NCI-H1092 (cell line): ENCODE measurements at places on chromosomes 11 and 22.

DNA sequence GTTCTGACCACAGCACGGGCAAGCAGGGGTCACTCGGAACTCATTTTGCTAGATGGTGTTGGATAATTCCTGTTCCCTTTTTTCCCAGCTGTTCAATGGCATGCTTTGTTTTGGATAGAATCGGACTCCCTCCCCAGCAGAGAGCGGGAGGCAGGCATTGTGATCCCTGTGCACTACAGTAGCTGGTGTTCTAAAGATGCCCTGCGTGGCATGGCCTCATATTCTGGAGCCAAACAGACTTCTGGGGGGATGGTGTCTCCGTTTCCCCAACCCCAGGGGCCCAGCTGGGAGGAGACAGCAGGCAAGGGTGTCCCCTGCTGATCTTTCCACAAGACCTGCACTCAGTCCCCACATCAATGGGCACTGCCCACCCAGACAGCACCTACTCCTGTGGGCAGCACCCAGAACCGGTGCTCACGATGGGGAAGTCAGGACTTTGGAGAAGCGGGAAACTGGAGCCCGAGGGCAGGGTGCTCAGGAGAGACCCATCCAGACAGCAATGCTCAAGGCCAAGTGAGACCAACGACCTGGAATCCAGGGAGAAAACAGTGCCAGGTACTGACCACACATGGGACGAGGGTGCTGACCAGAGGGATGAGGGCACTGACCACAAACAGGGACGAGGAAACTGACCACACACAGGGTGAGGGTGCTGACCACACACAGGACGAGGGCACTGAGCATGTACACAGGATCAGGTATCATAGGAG, 934.9 kb downstream of the BRD1 start:
- no peak for DNase-seq

GRCh38 chr11:68200639-68201038, 12.5 kb downstream of the KMT5B start:
- no peak for DNase-seq

- no peak for DNase-seq
Observed at GRCh38 chr11:56886455-56886854, 102.3 kb upstream of the OR5AK2 start.

DNA sequence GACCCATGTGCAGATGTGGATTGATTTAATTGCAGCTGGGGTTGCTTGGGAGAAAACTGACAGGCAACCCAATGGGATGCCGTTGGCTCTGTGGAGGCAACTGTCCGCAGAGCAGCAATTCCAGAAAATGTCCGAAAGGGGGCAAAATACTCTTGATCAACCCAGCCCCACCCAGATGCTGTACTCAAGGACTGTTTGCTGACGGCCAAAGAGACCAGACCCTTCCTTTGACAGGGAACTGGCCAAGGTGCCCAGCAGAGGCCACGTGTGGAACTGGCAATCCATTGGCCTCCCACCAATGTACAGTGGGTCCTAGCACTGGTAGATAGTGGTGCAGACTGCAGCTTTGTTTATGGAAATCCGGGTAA, 29.7 kb upstream of the KCNA4 start:
- no peak for DNase-seq

GRCh38 chr11:369336-370018, at the start of gene B4GALNT4:
B4GALNT4 (plus strand) TSS chr11:369499; CDS start chr11:369804, 305 bp downstream.
- DNase-seq, result no peak

GRCh38 chr11:120666121-120666639, 154.6 kb downstream of the GRIK4 start:
- DNase-seq, result no peak

GRCh38 chr11:70323806-70324205, 53.3 kb downstream of the PPFIA1 start:
- DNase-seq, result no peak

GRCh38 chr22:19103880-19104821, 18.1 kb downstream of the DGCR2 start:
- DNase-seq, result no peak

- no peak for DNase-seq
Observed at GRCh38 chr11:3189886-3190583, 24.9 kb upstream of the OSBPL5 start.

DNA sequence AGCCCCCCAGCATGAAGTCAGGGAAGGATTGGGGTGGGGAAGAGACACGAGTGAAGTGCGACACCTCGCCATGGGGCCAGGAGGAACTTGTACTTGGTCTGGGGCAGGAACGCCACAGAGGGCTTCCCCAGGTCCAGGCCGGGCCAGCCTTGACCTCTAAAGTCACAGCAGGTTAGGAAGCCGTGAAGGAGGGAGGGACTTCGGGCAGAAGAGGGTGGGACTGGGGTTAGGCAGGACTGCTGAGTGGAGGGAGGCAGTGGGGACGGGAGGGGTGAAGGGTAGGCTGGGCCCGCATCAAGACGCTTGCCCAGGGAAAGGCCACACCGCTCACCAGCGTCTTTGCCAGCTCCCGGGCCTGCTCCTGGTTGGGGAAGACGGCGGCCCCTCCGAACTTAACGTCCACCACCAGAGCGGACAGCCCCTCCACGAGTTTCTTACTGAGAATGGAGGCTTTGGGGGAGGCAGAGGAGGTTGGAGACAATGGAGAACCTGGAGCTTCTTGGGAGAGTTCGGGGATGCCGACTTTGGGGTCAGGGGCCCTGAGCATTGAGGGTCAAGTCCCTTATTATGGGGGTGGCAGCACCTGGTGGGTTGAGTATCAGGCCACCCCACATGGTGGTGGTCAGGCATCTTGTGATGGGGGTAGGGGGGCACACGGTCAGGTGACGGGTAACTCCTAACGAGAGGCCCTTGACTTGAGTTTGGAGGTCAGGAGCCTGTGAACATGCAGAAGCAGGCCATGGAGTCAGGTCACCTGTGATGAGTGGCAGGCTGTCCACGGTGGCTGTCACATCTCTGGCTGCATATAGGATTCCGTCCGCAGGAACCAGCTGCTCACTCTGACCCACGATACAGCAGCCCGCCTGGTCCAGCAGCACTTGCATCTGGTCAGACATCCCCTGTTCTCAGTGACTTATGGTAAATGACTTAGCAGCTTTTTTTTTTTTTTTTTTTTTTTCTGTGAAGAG, 1.7 kb upstream of the SCO2 start:
- DNase-seq, result no peak

DNA sequence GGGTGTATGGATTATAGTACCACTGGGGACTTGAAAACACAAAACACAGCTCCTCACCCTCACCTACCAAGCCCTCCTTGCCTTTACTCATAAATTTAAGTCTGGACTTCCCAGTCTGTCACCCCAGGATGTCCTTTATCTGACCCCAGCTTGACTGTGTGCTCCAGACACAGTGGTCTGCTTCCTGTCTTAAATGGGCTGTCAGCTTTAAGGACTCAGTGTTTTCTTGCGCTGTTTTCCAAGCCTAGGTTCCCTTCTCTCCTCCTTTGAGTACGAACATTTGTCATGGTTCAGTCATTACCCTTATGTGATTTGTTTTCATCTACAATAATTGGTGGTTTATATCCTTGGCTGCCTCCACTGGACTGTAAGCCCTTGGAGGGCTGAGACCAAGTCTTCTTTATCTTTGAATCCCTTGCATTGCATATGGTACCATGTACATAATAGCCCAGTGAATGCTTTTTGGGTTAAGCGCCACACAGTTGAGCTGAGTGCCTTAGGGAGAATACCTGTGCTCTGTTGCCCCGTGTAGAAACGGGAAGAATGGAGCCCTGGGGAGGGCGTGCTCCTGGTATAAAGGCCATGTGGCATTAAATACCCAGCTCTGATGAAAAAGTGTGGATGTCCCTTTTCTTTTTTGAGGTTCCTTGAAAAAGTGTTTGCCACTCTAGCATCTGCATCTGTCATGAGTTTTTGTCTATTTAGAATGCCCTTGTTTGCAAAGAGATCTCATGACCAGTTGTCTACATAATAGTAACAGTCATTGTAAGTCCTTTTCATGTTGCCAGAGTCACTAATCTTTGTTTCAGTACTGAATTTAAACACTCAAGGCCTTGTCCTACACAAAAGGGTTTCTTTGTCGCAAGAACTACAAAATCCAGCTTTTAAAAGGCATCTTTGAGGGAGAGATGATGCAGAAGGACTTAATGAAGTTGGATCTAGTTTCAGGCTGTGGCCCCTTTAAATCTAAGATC, 14.0 kb downstream of the PANX1 start:
- DNase-seq, result no peak

DNA sequence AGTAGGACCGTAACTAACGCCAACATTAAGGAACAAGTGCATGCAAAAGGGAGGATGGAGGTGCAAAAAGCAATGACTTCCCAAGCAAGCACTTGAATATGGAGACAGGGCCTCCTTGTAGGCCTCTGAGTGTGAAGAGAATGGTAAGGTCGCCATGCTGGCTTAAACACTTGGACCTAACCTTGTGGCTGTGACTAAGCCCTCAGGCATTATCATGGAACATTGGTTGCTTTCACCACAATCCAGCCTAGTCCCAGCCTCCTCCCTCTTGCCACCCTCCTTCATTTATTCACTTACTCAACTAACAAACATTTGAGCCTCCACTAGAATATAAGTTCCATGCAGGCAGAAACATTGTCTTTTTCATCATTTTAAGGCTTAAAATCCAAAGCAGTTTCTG, 11.9 kb upstream of the SYTL2 start:
- no peak for DNase-seq

DNA sequence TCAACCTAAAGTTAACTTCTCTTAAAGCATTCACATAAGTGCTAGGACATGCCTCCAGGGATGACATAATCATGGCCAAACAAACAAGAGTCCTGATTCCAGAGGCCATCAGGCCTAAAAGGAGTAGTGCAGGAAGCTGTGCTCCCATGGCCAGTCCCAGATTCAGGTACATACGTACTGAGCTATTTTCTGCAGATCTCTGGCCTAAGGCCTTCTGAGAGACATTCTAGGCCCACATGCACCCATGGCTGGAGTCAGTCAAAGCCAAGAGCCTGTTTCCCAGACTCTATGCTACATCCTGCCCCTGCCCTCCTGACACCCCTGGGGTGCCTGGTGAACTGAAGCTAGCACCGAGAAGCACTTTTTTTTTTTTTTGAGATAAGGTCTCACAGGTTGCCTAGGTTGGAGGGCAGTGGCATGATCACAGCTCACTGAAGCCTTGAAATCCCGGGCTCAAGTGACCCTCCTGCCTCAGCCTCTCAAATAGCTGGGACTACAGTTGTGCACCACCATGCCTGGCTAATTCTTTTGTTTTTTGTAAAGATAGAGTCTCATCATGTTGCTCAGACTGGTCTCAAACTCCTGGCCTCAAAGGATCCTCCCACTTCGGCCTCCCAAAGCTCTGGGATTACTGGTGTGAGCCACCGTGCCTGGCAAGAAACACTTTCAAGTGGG, 553 bp downstream of the CD3D start:
- DNase-seq, result no peak

DNA sequence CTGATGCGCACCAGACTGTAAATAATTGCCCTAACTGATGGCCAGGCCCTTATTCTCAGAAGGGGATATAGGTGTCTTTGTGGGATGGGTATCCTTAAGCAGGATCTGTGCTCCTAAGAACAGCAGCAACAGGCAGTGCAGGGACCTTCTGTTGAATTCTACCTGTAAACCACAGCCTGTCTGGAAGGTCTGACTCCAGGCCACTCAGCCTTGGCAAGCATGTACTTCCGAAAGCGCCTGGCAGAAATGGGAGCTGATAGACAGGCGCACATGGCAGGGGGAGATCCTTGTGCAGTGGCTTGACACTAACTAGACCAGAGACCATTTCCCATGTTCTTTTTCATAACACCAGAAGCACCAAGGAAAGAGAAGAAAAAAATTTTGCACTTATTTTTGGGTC, 59.0 kb downstream of the C22orf31 start:
- DNase-seq, result peak; percentile 17

DNA sequence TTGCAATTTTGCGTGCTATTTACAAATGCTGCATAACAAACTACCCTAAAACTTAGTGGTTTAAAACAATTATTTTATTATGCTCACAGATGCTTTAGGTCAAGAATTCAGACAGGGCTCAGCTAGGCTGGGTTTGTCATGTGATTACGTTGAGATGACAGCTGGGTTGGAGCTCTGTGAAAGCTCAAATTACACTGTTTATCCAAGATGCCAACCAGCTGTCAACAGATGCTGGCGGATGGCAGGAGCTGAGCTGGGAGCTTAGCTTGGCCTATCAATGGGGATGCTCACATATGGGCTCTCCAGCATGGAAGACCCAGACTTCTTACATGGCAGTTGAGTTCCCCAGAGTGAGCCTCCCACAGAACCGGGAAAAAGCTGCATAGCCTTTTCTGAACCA, 62.7 kb downstream of the STK33 start:
- peak; percentile 72 for DNase-seq

DNA sequence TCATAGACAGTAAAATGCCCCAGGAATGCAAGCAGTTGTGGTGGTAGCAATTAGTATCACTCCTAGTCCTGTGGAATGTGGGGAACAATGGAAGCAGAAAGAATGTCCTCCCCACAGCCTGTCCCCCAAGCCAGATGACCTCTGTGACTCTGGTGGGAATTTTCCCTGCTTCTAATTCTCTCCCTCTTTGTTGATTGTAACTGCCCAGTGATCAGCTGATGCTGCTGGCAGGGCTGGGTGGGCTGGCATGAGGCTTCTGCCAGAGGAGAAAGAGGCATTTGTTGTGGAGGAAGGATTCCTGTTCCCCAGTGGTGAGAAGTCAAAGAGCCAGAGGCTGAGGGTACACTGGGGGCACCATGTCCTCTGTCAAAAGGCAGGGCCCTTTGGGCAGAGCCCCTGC, 116.7 kb upstream of the NCAM1 start:
- no peak for DNase-seq

GRCh38 chr11:1484695-1485503, 1.7 kb downstream of the MOB2 start:
- no peak for DNase-seq

- DNase-seq, result no peak
Observed at GRCh38 chr11:133928628-133929059, 28.1 kb downstream of the IGSF9B start.

- no peak for DNase-seq
Observed at GRCh38 chr11:62418136-62418535, 697 bp upstream of the SCGB1A1 start.

DNA sequence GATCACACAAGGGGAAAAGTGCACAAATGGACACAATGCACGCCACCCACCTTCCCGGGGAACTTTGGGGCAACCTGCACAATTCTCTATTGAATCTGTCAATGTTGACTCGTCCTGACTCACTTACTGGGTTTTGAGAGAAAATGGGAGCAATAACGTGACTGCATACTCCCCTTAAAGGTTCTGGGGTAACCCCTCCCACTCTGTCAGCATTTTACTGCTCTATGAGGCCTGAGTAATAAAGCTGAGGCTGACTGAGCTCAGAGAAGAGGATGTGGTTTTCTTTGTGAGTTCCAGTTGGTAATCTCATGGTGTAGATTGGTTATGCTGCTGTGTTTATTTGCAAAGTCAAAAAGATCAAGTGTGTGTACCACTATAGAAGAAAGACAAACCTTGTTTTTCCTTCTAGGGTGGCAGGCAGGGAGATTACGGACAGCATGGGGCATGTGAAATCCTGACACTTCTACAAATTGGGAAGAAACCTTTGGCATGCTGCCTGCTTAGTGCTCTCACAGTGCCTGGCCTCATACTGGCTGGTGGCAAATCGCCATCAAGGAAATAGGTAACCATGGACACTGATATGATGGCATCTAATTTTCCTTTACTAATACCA, 16.1 kb upstream of the APOA1 start:
- DNase-seq, result no peak
